ENCODE measurements at places on chromosomes 12 and 14. TPM values are rescaled to one million over a fixed set of nuclear protein-coding genes. Genes with fewer than 3 reads are reported as not detected.

DNA sequence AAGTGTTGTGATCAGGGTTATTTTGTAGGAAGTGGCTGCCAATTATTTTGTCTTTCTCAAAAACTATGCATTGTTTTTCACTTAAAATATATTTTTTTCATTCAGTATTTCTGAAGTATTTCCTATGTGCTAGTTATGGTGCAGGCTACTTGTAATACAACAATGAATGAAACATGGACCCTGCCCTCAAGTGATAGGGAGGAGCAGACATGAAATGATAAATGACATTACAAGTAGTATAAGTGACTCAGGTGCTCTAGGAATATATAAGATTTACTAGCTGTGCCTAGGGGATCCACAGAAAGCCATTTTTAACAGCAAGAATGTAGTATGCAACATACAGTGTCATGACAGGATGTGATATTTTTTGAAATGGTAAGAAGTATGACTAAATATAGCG, 65.3 kb downstream of the TTLL5 start:
- no peak for DNase-seq
- H3K27me3 ChIP-seq, result no peaks in the 10 kb centered on the region
- H3K4me3 ChIP-seq, result no peak overlapping the region
- H3K36me3 ChIP-seq, result peaks cover 52% of the 10 kb centered on the region
- H3K4me1 ChIP-seq, result peaks cover 12% of the 10 kb centered on the region
- no peak overlapping the region for H3K27ac ChIP-seq

DNA sequence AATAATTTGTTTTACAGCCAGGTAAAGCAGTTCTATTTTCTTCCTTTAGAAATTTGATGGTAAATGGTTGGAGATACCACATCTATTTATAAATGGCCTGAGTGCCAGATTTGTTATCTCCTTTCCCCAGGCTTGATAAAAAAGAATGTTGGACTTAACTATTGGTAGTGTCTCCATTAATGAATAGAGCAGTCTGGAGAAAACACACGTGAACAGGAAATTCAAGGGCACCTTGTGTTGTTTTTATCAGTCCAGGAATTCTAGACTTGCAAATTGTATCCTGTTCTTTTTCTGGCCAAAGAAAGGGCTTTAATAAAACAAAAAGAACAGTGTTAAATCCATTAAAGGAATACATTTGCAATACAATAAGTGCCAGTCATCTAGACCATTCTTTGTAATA, 40.8 kb upstream of the BMAL2 start:
- H3K4me3 ChIP-seq, result no peak overlapping the region
- no peaks in the 10 kb centered on the region for H3K4me1 ChIP-seq
- peaks cover 6% of the 10 kb centered on the region for H3K36me3 ChIP-seq
- no peaks in the 10 kb centered on the region for H3K27me3 ChIP-seq
- H3K27ac ChIP-seq, result no peak overlapping the region

The KRT73 gene
- 0.42 TPM for total RNA-seq

The KRT7 gene
- 8.9 TPM for total RNA-seq

All from activated naive CD8-positive, alpha-beta T cell treated with anti-CD3 and anti-CD28 coated beads, Interleukin-2, amount 10 ng/mL, durations not matched to agents 7 days and 5 days (primary cell).